ENCODE measurements at places on chromosomes 5 and 9. TPM values are rescaled to one million over a fixed set of nuclear protein-coding genes. Genes with fewer than 3 reads are reported as not detected.

Gene EIF4EBP3
- 1.9 TPM for total RNA-seq

Gene TMED7
- total RNA-seq: 55.6 TPM

Gene SHC3
- 0.22 TPM for total RNA-seq

Gene FAM153A
- not detected for total RNA-seq

Gene ISL1
- total RNA-seq: 0.06 TPM
